Progenitor cell of endocrine pancreas (in vitro differentiated cells): ENCODE measurements at places on chromosomes 6 and 20. TPM values are rescaled to one million over a fixed set of nuclear protein-coding genes. Genes with fewer than 3 reads are reported as not detected.

Gene TGM3
- total RNA-seq: 0.22 and 0.44 TPM in 2 replicates

GRCh38 chr20:20251836-20252235 is 116.1 kb upstream of the INSM1 start:
- H3K4me3 ChIP-seq: no peak overlapping the region
- H3K36me3 ChIP-seq: no peaks in the 10 kb centered on the region
- peaks cover 12% of the 10 kb centered on the region for H3K27me3 ChIP-seq
- peaks cover 2% of the 10 kb centered on the region for H3K4me1 ChIP-seq
- no peak for DNase-seq

GRCh38 chr6:138297761-138298298 is 79.5 kb upstream of the PBOV1 start:
- H3K27ac ChIP-seq: no peak overlapping the region
- no peak for DNase-seq
- H3K4me1 ChIP-seq: no peaks in the 10 kb centered on the region
- H3K36me3 ChIP-seq: peaks cover 31% of the 10 kb centered on the region

DNA sequence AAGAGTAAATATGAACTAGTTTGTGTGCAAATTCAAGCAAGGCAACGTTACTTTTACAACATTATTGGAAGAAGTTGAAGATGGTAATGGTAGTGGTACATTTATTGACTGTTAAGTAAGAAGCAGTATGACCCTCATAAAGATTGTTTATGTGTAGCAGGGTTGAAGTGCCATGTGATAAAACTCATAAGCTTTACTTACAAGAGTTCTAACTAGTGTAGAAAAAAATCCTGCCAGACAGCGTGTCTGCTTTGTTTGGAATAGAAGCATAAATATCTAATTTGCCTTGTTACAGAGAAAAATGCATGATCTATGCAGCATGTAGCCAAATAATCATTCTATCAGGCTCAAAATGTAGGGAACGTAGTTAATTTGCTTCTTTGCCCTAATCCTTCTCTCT is 450.8 kb upstream of the SOX4 start:
- H3K4me3 ChIP-seq: no peak overlapping the region
- peaks cover 10% of the 10 kb centered on the region for H3K36me3 ChIP-seq
- H3K4me1 ChIP-seq: peaks cover 41% of the 10 kb centered on the region

DNA sequence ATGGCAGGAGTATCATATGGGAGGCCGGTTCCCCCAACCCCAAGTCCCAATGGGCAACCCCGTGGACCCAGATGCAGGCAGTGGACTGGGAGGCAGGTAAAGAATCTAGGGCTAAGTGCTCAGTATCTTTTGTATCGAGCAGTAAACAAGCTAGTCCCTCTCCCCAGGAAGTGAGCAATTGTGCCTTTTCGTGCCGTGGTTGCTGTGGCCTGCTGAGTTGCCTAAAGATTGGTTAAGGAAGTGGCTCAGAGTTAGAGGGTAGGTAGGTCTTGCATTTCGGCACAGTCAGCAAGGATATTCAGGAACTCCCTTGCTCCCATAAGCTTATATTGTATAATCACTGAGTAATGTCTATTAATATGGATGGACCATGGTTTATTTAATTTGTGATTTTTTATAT is 1.3 kb upstream of the DNAH8 start:
- no peaks in the 10 kb centered on the region for H3K4me1 ChIP-seq
- H3K4me3 ChIP-seq: no peak overlapping the region
- peaks cover 9% of the 10 kb centered on the region for H3K27me3 ChIP-seq
- H3K36me3 ChIP-seq: no peaks in the 10 kb centered on the region
- no peak for DNase-seq
- H3K27ac ChIP-seq: no peak overlapping the region

- H3K27me3 ChIP-seq: no peaks in the 10 kb centered on the region
- no peak overlapping the region for H3K27ac ChIP-seq
- no peak for DNase-seq
- no peak overlapping the region for H3K4me3 ChIP-seq
- no peaks in the 10 kb centered on the region for H3K4me1 ChIP-seq
Observed at GRCh38 chr20:44901974-44902373, 7.9 kb upstream of the PABPC1L start.

- H3K4me3 ChIP-seq: no peak overlapping the region
- DNase-seq: no peak
- no peak overlapping the region for H3K27ac ChIP-seq
- no peaks in the 10 kb centered on the region for H3K36me3 ChIP-seq
Observed at GRCh38 chr6:81614292-81614691, 138.2 kb downstream of the TENT5A start.

- peaks cover 21% of the 10 kb centered on the region for H3K36me3 ChIP-seq
- peak overlapping the region; percentile 67 for H3K27ac ChIP-seq
- no peak overlapping the region for H3K4me3 ChIP-seq
- H3K27me3 ChIP-seq: no peaks in the 10 kb centered on the region
Observed at GRCh38 chr20:53581444-53582250, 12.0 kb downstream of the ZNF217 start.

Gene DLL1
- 75.3 and 79.1 TPM in 2 replicates for total RNA-seq

DNA sequence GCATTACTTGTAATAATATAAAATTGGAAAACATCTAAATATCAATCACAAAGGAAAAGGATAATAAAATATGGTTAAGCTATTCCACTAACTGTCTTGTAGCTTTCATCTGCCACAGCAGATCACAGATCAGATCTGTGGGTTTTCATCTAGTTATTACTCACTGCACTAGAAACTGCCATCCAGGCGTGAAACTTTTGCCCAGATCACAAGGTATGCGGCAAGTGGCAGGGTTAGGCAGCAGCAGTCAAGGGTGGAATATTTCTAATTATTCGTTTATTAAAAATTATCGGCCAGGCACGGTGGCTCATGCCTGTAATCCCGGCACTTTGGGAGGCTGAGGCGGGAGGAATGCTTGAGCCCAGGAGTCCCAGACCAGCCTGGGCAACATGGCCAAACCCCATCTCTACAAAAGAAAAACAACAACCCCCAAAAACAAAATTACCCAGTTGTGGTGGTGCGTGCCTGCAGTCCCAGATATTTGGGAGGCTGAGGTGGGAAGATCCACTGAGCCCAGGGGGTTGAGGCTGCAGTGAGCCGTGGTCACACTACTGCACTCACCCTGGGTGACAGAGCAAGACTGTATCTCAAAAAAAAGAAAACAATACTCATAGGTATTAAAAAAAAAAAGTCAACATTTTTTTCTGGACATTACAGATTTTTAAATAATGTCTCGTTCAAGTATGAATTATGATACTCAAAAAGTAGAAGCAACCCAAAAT is 32.1 kb downstream of the BEND3 start:
- DNase-seq: no peak
- H3K27me3 ChIP-seq: no peaks in the 10 kb centered on the region
- no peaks in the 10 kb centered on the region for H3K4me1 ChIP-seq
- H3K27ac ChIP-seq: no peak overlapping the region
- no peak overlapping the region for H3K4me3 ChIP-seq
- H3K36me3 ChIP-seq: peaks cover 38% of the 10 kb centered on the region

- no peaks in the 10 kb centered on the region for H3K27me3 ChIP-seq
- peaks cover 2% of the 10 kb centered on the region for H3K36me3 ChIP-seq
- no peak overlapping the region for H3K4me3 ChIP-seq
- H3K4me1 ChIP-seq: no peaks in the 10 kb centered on the region
- H3K27ac ChIP-seq: no peak overlapping the region
Observed at GRCh38 chr6:35388030-35388429, 45.7 kb downstream of the PPARD start.

Gene EPPIN
- not detected in 2 replicates for total RNA-seq

Gene PNPLA1
- total RNA-seq: not detected in 2 replicates

DNA sequence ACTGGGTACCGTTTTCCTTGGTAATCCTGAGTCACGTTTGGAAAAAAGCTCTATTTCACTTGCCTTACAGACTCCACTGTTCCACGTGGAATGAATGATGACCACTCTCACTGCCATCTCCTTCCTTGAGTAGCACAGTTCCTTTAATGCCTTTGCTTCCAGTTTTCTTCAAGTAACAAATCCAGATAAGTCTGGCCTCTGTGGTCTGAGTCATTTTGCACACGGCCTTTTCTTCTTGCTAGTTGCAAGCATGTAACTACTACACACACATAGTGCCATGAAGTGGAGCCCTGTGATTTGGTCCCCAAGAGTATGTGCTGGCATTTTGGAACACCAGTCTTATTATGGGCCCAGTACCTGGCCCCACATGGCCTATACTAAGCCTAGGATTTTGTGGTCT is 182.8 kb downstream of the SASH1 start:
- H3K36me3 ChIP-seq: peaks cover 32% of the 10 kb centered on the region
- H3K4me3 ChIP-seq: no peak overlapping the region
- H3K27ac ChIP-seq: no peak overlapping the region
- DNase-seq: no peak
- peaks cover 23% of the 10 kb centered on the region for H3K4me1 ChIP-seq
- H3K27me3 ChIP-seq: no peaks in the 10 kb centered on the region

Gene TMEM30A
- total RNA-seq: 74.4 and 77.2 TPM in 2 replicates

Gene TMC2
- total RNA-seq: not detected in 2 replicates

- H3K4me1 ChIP-seq: peaks cover 2% of the 10 kb centered on the region
- no peak for DNase-seq
- no peak overlapping the region for H3K27ac ChIP-seq
Observed at GRCh38 chr6:97765461-97765860, 482.4 kb upstream of the MMS22L start.

GRCh38 chr6:108791700-108792099 is 56.5 kb upstream of the ARMC2 start:
- no peak overlapping the region for H3K4me3 ChIP-seq
- H3K4me1 ChIP-seq: peaks cover 30% of the 10 kb centered on the region
- peaks cover 6% of the 10 kb centered on the region for H3K36me3 ChIP-seq
- H3K27me3 ChIP-seq: no peaks in the 10 kb centered on the region

Gene TBXT
- total RNA-seq: not detected in 2 replicates

- peaks cover 21% of the 10 kb centered on the region for H3K27me3 ChIP-seq
- peaks cover 2% of the 10 kb centered on the region for H3K4me1 ChIP-seq
- H3K4me3 ChIP-seq: no peak overlapping the region
- no peaks in the 10 kb centered on the region for H3K36me3 ChIP-seq
- no peak overlapping the region for H3K27ac ChIP-seq
Observed at GRCh38 chr20:56781108-56781739, 152.1 kb downstream of the TFAP2C start.

- H3K27me3 ChIP-seq: no peaks in the 10 kb centered on the region
- no peaks in the 10 kb centered on the region for H3K4me1 ChIP-seq
- DNase-seq: no peak
- peaks cover 6% of the 10 kb centered on the region for H3K36me3 ChIP-seq
- H3K4me3 ChIP-seq: no peak overlapping the region
Observed at GRCh38 chr6:15654250-15654649, 8.6 kb downstream of the DTNBP1 start.

DNA sequence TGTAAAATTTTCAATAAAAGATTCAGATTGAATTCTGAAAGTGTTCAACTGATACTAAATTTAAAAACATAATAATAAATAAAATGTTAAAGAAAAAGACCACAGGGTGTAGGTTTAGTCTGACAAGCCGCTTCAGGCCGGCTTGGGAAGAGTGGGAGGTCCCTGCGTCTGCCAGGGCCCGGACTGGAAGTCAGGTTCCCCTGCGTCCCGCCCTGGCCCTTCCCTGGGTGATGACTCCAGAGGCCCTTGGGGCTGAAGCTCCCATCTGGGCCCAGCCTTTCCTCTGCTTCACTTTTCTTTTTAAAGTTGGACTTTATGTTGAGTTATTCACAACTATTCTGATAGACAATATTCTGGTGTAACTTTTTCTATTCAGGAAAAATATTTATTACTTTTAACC is 93.3 kb downstream of the SMOC2 start:
- DNase-seq: no peak
- H3K4me1 ChIP-seq: no peaks in the 10 kb centered on the region
- peaks cover 28% of the 10 kb centered on the region for H3K27me3 ChIP-seq
- H3K4me3 ChIP-seq: no peak overlapping the region
- no peaks in the 10 kb centered on the region for H3K36me3 ChIP-seq

GRCh38 chr20:62787321-62787720 is 9.0 kb upstream of the MRGBP start:
- no peak overlapping the region for H3K4me3 ChIP-seq
- H3K36me3 ChIP-seq: no peaks in the 10 kb centered on the region
- no peaks in the 10 kb centered on the region for H3K4me1 ChIP-seq
- peaks cover 27% of the 10 kb centered on the region for H3K27me3 ChIP-seq

Gene ENTPD6
- total RNA-seq: 85.1 and 89.2 TPM in 2 replicates

Gene KIF13A
- 44.4 and 44.5 TPM in 2 replicates for total RNA-seq

Gene KIAA0408
- total RNA-seq: 0.91 and 1.4 TPM in 2 replicates

Gene LPA
- total RNA-seq: 2.7 and 3.2 TPM in 2 replicates

GRCh38 chr20:34396408-34396807 is 33.3 kb downstream of the ITCH start:
- no peak for DNase-seq
- peaks cover 30% of the 10 kb centered on the region for H3K36me3 ChIP-seq
- peak overlapping the region; percentile 60 for H3K27ac ChIP-seq
- H3K27me3 ChIP-seq: no peaks in the 10 kb centered on the region
- H3K4me3 ChIP-seq: no peak overlapping the region
- H3K4me1 ChIP-seq: peaks cover 4% of the 10 kb centered on the region

- peak overlapping the region; percentile 91 for H3K4me3 ChIP-seq
- H3K27me3 ChIP-seq: no peaks in the 10 kb centered on the region
- no peak for DNase-seq
Observed at GRCh38 chr6:136290410-136291010, 864 bp upstream of the BCLAF1 start.

DNA sequence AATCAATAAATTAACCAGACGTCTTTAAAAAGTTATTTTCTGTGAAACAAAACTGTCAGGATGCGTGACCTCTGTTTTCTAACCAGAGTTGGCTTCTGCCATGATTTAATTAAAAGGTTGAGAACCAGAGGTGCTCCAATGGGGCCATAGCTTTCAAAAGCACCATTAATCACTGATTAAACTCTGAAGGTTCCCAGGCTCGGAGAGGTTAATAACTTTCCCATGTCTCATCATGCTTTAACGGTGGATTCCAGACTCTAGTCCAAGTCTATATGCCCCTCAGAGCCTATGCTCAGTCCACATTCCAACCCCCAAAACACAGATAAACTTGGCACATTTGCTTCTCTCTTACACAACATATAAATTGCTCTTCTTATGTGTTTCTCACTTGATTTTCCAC is 95.5 kb downstream of the SNAP91 start:
- H3K27ac ChIP-seq: no peak overlapping the region
- H3K4me3 ChIP-seq: no peak overlapping the region
- H3K36me3 ChIP-seq: no peaks in the 10 kb centered on the region
- no peak for DNase-seq
- peaks cover 2% of the 10 kb centered on the region for H3K4me1 ChIP-seq

DNA sequence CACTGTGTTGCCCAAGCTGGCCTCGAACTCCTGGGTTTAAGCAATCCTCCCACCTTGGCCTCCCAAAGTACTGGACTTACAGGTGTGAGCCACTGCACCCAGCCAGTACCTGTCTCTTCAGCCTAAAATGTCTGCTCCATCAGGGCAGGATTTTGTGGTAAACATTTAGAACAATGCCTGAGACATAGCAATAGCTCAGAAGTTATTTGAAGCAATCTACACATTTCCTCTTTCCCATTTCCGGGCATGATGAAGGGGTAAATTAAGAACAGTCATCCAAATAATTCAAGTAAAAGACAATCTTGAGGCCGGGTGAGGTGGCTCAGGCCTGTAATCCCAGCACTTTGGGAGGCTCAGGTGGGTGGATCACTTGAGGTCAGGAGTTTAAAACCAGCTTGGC is 69.0 kb upstream of the ZNF217 start:
- H3K4me3 ChIP-seq: no peak overlapping the region
- DNase-seq: no peak
- peaks cover 23% of the 10 kb centered on the region for H3K4me1 ChIP-seq
- no peaks in the 10 kb centered on the region for H3K36me3 ChIP-seq
- no peaks in the 10 kb centered on the region for H3K27me3 ChIP-seq

DNA sequence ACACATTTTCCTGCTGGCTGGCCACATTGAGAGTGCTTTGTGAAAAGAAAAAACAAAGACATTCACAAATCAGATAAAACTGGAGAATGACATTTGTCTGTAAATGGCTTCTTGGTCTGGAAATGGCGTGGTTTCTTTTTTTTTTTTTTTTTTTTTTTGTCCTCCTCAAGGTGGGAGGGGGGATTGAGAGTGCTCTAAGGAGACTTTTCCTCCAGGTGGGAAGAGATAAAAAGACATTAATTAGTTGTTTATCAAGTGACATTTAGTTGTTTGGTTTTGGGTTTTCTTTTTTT is 40.4 kb downstream of the GNAS start:
- H3K27ac ChIP-seq: peak overlapping the region; percentile 100
- H3K4me3 ChIP-seq: peak overlapping the region; percentile 97
- peaks cover 14% of the 10 kb centered on the region for H3K36me3 ChIP-seq
- H3K27me3 ChIP-seq: no peaks in the 10 kb centered on the region
- DNase-seq: no peak
